Hematopoietic multipotent progenitor cell (in vitro differentiated cells): ENCODE measurements at places on chromosomes 7 and 10. TPM values are rescaled to one million over a fixed set of nuclear protein-coding genes. Genes with fewer than 3 reads are reported as not detected.
A peak's percentile ranks its signal among the peaks of the same experiment; 100 is the strongest.

DNA sequence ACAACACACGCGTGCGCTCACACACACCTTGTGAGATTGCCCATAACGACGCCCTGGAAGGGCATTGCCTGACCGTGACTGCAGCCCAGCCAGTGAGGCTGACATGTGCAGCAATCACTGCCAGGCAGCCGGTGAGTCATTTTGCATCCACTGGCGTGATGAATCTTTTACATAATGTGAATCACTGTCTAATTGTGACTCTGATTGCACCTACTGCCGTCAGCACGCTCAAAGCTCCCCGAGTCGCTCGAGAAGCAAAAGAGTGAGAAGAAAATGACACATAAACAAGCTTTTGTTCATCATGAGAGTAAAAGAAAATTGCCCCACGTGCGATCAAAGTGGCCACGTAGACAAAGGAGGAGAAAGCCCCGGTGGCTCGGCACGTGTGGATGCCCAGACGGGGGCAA, 117.4 kb upstream of the PFKP start:
- DNase-seq: no peak

DNA sequence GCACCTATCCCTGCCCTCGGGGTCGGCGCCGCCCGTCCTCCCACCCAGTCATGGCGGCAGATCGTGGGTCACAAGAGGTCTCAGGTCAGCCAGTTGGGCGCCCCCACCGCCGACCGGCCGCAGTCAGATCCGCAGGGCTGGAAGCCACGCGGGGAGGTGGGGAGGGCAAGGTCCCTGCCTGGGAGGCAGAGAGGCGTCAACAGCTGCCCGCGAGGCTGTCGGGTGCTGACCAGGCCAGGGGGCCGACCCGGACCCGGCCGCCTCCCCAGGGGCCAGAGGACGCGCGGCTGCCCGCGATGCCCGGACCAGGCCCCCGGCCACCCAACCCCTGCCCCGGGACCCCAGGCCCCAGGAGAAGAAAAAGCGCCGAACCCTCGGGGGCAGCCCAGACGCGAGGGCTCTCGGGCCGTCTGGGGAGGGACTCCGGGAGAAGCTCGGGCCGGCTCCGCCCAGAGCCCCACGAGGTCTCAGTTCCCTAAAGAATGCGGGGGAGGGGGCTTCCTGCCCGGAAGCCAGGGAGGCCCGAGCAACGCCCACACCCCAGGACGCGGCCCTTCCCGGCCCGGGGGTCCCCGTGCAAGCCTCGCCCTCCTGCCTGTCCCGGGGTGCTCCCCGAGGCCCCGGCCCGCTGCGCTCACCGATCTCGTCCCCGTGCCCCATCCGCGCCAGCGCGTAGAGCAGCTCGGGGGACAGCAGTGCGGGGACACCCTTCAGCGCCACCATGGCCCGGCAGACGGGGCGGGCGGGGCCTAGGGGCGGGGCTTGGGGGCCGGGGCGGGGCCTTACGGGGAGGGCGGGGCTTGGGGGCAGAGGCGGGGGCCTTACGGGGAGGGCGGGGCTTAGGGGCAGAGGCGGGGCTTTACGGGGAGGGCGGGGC, at the start of gene FUOM:
Gene FUOM (minus strand): TSS at position 735 of the 877 bp plus-strand sequence. CDS start 12 bp downstream, at position 723.
- peak; percentile 83 for DNase-seq

GOLGA7B gene
- total RNA-seq: under 0.01 TPM

GRCh38 chr7:101177644-101178043, 2.4 kb downstream of the NAT16 start:
- no peak for DNase-seq

GRCh38 chr10:124705817-124706461, 38.2 kb downstream of the FAM53B start:
- DNase-seq: no peak

DNA sequence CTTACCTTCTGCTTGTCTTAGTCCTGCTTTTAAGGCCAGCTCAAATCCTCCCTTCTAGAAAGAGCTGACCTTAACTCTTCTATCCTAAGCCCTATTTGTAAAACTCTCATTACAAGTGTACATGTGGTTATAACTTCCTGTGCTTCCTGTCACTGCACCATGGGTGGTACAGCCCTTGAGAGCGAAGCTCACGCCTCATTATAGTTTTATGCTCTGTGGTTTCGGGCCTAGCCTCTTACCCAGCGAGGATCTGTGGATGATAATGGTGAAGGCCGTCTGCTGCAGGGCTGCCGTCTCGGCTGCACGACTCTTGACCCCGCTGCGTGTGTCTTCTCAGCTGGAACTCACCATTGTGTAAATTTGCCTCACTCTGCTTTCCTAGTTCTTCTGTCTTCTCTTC, 74.6 kb downstream of the CUL1 start:
- DNase-seq: peak; percentile 7
